ENCODE measurements at places on chromosomes 6 and 20.

- no peak for DNase-seq
Observed at GRCh38 chr6:131586543-131586942, 13.5 kb downstream of the ARG1 start.

GRCh38 chr20:43906505-43907034 is 8.1 kb upstream of the TOX2 start:
- no peak for DNase-seq

GRCh38 chr6:36703982-36704381 is 6.4 kb downstream of the RAB44 start:
- no peak for DNase-seq

- no peak for DNase-seq
Observed at GRCh38 chr20:21968486-21968885, 263.0 kb downstream of the PAX1 start.

DNA sequence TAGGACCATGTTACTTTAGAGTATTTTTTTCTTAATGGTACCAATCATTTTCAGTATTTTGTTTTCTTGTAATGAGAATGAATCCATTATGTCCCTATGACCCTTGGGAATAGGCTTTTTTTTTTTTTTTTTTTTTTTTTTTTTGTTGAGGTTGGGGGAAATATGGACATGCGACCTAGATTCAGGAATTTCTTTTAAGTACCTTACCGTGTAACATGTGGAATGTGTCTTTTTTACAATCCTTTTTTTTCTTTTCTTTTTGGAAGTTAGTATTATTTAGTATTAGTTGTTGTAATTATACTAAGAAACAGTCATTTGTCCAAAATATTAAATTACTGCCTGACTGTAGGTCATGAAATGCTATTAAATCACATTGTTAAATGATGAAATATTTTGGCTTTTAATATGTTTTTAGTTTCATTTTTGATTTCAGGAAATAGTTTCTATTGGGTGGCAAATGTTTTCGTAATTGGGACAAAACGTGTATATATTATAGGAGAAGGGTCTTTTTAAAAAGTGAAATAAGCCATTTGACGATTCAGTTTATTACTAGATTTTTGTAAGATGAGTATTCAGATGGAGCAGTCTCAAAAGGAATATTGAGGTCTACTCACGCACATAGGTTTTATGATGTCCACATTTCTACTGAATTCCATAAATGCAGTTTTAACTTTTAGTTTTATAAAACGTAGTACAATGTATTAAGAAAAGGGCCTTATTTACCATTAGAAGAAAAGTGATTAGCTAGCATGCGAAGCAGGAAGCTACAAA is 4.9 kb downstream of the ARID1B start:
- DNase-seq, result no peak

DNA sequence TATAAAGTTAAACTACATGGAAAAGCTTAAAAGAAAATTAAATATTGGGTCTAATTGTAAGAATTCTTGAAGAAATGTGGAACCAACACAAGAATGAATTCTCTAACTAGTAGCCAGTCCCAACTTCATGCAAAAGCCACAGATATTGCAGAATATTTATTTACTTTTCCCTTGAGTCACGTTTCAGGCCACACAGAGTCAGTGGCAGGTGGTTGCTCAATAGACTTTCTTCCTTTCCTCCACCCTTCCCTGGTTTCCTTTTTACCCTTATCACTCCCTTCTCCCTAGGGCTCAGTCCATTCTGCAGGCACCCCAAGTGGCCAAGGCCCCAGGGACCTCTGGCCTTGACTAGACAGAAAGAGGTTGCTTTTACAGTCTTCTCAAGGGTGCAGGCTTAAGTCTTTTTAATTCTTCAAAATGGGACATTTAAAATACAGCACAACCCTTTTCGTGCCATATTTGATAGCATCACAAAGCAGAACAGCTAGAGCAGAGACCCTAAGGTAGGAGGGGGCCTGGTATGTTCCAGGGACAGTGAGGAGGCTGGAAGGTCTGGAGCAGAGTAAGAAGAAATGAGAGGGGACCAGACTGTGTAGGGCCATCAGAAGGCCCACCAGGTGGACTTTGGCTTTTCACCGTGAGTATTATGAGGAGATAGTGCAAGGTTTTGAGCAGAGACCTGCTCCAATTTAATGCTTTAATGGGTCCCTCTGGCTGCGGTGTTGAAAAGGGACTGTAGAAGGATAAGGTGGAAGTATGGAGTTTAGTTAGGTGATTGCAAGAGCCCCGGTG is 65.0 kb downstream of the HDDC2 start:
- DNase-seq, result peak; percentile 71

DNA sequence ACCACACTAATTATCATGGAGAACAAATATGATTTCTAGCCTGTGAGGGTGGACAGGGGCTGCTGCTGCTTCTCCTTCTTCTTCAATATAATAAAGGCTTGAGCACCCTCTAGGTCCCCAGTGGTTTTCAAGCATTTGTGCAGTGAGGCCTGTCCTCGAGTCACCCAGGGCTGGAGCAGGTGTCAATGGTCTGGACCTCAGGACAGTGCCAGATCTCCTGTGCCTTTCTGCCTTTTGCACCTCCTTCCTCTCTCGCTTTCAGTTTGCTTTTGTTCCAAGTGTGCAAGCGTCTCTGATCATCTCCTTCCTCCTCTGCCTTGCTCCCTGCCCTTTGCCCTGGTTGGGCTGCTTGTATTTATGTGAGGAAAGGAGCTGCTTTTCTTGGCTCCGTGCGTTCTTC is 152.2 kb upstream of the SYNDIG1 start:
- DNase-seq, result no peak

GRCh38 chr20:63000958-63001357 is 5.8 kb downstream of the BHLHE23 start:
- DNase-seq, result no peak

DNA sequence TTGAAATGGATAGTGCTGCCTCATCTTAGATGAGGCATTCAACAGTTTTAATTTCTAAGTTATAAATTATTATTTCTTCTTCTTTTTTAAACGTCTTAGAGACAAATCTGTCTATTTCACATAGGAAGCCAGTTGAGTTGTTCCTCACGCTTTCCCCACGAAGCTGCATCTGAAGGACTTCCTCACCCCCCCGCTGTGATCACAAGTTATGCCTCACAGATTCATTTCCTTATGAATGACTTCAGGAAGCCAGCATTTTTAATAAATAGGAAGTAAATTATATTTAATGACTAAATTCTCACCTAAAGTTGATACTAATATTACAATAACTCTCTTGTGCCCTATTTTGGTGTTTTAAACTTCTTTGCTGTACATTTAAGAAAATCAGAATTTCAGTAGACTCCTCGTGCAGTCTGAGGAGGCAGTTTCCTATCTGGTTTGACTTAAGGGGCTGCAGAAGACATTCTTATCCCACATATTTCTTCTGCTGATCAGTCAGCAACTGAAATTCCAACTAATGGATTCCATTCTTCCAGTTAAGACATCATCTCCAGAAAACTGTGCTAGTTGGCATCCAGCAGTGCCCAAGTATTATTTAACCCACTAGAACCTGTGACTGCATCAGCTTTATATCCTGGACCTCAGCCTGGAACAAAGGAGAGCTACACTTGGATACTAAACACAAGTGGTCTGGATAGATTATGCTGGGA is 182.7 kb upstream of the CCN2 start:
- DNase-seq, result no peak

- no peak for DNase-seq
Observed at GRCh38 chr20:18588574-18588933, 700 bp downstream of the DTD1 start.

GRCh38 chr6:153207006-153207405 is 75.9 kb upstream of the RGS17 start:
- DNase-seq, result no peak

DNA sequence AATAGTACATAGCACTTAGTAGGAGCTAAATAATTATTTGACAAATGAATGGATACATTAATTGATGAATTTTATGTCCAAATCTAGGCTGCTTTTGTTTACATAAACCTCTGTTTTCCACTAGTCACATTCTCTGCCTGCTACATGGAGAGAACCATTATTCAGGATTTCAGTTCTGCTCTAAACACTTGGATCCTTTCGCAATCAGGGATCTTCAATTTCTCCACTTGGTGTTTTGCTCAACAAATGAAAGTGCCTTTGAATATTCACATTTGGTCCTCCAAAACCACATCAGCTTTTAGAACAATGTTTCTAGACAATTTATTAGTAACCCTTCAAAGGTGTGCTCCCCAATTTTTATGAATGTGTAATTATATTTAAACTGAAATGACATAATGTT is 30.6 kb upstream of the HLA-DQB1 start:
- no peak for DNase-seq

DNA sequence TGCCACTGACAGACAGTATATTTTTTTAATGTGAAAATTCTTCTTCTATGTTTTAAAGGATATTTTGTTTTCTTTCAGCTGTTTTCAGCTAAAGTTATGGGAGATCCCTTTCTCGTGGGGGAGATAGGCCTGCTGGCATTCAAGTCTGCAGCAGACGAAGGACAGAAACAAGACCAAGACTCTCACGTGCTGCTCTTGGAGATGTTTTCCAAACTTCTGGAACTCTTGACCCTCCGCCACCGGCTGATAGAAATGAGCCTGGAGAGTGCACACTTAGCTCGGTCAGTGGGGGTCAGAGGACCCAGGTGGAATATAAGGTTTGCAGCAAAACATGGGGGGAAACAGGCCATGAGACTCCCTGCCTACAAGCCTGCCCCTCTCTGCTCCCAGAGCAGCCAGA is 120.5 kb downstream of the CD164 start:
- DNase-seq, result no peak

DNA sequence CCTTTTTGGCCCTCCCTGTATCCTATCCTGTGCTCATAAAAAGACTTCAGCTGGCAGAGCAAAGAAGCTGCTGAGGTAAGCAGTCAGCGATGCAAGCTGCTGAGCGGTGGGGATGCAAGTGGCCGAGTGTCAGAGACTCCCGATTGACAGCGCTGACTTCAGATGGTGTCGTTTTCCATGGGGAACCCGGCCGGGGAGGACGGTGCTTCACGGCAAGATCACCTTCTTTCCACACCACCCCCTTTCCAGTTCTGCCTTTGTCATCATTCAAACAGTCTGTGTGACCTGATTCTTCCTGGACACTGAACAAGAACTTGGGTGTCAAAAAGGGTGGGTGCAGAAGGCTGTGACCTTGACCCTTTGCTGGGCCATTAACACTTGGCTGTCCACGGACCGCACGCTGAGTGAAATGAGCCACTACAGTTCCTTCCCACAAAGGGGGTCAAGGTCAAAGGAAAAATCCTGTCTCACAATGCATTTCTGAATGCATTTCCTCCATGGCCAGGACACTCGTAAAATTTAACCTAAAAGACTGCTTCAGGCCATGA is 52.9 kb upstream of the UNC93A start:
- DNase-seq, result no peak

DNA sequence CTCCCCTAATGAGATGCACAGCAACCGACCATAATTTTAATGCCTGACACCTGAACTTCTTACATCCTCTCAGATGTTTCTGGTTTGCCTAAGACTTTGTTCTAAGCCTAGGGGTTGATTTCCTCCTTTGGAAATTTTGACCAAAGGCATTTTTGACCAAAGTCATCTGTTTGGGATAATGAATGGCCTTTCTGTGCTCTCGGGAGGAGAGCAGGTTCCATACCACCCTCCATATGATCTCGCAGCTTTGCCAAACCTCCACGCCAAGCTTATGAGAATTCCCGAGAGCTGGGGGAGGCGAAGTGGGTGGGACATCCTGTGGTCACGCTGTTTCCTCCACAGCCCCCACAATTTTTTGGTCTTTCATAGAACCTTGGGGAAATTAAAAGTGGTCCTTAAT is 91.7 kb downstream of the SCML4 start:
- no peak for DNase-seq

DNA sequence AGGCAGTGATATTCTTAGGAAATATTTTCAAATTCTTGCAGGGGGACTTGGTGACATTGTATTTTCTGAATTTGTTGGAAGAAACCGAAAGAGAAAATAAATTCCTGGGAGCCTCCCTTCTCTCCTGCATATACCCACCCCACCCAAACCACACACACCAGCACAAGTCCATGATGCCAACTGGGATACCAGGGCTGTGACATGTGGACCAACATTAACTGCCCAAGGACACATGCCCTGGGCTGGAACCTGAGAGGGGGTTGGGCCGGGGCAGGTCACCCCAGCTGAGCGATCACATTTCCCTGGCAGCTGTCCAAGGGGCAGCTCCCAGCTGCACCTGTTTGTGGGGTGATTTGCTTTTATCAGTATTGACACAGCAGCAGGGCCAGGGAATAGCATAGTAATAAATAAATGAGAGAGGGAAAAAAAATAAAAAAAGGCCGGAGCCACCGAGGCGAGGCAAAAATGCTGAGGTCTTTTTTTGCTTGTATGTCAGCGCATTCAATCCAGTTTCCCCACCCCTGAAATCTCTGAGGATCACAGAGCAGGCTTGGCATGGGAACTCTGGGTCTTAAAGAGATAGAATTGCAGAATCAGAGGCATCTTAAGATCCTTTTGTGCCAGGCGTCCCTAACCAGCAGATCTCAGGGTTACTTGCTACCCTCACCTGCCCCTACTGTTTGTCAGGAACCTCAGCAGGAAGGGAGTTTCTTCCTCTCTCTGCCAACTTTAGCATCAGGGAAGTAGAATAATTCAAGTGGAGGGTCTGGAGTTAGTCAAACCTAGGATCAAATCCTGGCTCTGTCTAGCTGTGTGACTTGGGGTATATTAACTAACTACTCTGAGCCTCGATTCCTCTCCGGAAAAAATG is 66.5 kb upstream of the PIM1 start:
- DNase-seq, result peak; percentile 24

DNA sequence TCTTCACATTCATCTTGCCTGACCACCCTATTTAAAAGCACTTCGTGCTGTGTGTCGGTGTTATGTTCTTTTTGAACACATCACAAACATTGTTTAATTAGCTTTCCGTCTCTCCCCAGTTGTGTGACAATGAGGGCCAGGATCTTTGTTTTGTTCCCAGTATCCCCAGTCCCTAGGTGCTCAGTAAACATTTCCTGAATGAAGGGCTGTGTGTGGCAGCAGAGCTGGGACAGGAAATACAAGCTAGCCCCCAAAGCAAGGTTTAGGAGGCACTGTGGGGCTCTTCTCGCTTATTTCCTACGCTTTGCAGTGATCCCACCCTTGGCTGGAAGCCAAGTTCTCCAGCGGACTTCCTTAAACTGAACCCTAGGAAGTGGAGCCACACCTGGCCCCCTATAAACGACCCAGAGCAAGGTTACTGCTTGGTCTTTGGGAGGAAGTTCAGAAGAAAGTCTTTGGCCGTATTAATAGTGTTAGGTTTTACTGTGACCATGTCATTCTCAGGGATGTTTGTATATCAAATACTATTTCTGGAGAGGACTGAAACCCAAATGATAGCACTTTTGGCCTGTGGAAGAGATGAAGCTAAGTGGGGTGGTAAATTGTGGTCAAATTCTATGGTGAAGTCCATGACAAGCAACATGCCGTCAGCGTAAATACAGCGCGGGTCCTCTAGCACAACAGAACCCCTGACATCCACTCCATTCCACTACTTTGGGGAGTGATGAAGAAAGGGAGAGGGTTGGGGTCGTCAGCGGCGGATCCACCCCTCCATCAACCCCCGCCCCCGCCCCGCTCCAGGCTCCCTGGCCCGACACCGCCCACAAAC is 570 bp upstream of the FANCE start:
- no peak for DNase-seq
